Mucosa of gallbladder (tissue), 1 donor: ENCODE measurements at places on chromosomes 11 and 22. TPM values are rescaled to one million over a fixed set of nuclear protein-coding genes. Genes with fewer than 3 reads are reported as not detected.

DNA sequence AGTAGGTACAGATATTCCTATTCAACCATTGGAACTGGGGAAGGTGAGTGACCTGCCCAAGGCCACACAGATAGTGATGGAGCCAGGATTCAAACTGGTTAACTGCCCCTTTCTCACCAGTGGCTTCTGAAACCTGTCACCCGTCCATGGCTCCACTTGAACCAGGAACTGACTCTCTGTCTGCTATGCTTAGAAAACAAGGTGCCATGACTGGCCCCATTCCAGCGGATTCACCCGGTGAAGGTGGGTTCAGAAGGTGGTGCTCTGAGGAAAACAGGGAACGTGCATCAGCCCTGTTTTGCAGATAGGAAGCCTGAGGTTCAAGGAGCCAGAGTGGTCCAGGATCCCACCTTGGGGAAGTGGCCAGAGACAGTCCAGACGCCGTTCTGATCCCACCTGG lies 2.6 kb upstream of the PATZ1 start:
- DNase-seq, result no peak

- no peak for DNase-seq
These were observed 6.9 kb downstream of the CADM1 start for GRCh38 chr11:115497303-115497702.

DNA sequence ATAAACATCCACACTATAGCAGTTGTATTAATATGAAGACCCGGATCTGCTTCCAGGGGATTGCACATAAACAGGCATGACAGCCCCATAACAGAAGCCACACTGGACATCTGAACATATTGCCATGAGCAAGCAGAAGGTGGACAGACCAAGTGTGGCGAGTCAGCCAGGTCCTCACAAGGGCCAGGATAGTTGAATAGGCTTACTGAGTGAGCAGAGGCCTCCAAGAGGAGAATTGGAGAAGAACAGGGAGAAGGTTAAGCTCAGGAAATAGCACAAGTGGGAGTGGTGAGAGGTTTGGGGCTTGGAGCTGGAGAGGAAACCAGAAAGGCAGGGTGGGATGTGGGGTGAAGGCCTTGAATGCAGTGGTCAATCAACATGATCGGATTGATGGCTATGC lies 10.8 kb downstream of the SLC35C1 start:
- no peak for DNase-seq

Gene ANGPTL5
- 0.09 TPM for total RNA-seq

DNA sequence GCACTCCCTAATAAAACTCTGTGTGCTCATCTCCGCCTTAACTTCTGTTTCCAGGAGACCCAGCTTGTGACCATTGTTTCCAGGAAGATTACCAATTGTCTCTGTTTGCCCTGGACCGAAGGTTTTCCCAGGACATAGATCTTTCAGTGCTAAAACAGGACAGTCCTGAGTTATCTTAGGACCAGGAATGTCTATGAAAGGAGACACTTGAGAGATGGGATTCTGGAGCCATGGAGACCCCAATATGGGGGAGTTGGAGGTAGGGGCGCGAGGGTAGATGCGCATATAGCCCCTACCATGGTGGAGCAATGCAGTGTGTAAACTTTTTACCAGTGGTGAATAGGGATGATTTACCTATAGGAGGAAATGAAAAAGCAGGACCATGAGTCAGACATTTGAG lies 10.2 kb upstream of the PRAME start:
- DNase-seq, result no peak
